Effector memory CD4-positive, alpha-beta T cell (primary cell): ENCODE measurements at places on chromosomes 1 and 21.
A peak's percentile ranks its signal among the peaks of the same experiment; 100 is the strongest.

DNA sequence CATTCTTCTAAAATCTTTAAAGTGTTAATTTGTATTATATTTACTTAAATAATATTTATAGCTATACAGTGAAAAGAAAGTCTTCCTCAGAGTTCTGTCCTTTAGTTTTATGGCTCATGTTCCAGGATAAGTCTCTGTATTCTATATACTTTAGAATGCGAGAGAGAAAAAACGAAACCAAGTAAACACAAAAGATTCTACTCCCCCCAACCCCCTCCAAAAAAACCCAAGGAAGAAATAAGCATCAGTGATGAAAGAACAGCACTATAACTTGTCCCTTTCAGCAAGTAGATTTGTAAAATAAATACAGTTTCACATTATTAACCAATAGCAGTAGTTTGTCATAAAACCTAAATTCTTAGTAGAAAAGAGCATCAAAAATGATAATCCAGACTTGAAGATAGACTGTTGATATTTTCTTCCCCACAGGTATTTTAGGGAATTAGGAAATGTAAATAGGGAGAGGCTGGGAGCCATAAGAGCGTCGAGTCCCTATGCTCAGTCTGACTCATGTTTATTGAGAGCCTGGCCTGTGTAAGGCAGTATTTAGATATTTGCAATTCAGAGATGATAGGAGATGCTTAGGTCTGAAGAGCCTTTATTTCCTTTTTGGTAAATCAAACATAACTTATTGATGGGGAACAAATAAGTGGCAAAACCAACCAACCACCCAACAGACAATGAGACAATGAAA lies 35.5 kb downstream of the CDC14A start:
- H3K4me3 ChIP-seq = peak overlapping the region; percentile 33
- no peak for DNase-seq
- peaks cover 42% of the 10 kb centered on the region for H3K4me1 ChIP-seq
- H3K27ac ChIP-seq = peak overlapping the region; percentile 66

DNA sequence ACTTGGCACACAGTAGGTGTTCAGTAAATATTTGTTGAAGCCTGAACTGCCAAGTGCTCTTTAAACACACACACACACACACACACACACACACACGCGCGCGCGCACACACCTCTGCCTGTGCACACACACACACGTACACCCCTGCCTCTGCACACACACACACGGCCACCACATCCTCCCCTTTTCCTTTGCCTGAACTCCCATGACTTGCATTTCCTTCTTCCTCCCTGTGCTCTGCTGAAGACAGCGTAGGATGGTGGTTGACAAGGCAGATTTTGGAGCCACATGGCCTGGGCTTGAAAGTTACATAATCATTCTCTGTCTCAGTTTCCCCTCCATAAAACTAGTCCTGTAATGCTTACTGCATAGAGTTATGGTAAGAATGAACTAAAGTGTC lies 712.3 kb downstream of the PTPRU start:
- no peaks in the 10 kb centered on the region for H3K4me1 ChIP-seq
- no peak for DNase-seq
- no peak overlapping the region for H3K4me3 ChIP-seq

- no peaks in the 10 kb centered on the region for H3K4me1 ChIP-seq
- no peak overlapping the region for H3K27ac ChIP-seq
- DNase-seq = no peak
- no peaks in the 10 kb centered on the region for H3K27me3 ChIP-seq
- no peaks in the 10 kb centered on the region for H3K36me3 ChIP-seq
- no peak overlapping the region for H3K4me3 ChIP-seq
These were observed 364.1 kb downstream of the HHAT start for GRCh38 chr1:210692796-210693195.

GRCh38 chr21:16550917-16551741 lies 821.3 kb downstream of the USP25 start:
- H3K4me3 ChIP-seq = no peak overlapping the region
- H3K27ac ChIP-seq = no peak overlapping the region
- DNase-seq = no peak
- no peaks in the 10 kb centered on the region for H3K27me3 ChIP-seq
- H3K36me3 ChIP-seq = no peaks in the 10 kb centered on the region

DNA sequence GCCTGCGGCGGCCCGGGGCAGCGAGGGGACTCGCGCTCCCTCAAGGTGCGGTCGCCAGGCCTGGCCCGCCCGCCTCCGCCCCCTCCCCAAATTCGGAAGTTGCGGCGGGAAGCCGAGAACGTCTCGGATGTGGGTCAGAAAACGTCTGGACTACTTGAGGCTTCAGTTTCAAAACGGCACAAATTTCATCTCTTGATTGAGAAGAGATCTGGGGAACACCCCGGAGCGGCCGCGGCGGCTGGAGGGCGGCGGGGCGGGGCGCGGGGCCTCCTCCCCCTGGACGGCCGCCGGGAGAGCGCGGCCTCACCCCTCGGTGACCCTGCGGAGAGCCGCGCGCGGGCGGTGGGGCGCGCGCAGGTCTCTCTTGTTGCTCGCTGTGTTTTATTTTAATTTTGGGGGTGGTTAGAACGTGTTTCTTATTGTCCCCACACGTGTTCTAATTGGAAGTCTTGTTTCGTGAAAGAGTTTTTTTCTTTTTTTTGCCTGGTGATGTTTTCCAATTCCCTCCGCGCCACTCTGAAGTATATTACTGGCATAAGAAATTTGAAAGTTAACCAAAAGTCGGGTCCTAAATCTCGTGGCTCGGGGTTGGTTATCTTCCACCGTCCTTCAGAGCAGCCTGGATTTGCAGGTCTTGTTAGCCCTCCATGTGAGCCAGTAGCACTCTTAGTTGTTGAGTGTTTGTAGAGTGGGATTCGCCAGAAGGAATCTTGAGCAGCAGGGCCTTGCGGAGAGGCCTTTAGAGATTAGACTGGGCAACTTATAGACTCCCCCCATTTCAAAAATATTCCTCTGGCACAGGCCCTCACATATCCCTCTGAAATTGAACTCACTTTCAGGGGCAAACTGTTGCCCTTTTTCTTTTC lies 749 bp downstream of the PCBP3 start:
- H3K27me3 ChIP-seq = peaks cover 2% of the 10 kb centered on the region
- H3K36me3 ChIP-seq = no peaks in the 10 kb centered on the region
- H3K27ac ChIP-seq = no peak overlapping the region
- H3K4me1 ChIP-seq = peaks cover 6% of the 10 kb centered on the region

DNA sequence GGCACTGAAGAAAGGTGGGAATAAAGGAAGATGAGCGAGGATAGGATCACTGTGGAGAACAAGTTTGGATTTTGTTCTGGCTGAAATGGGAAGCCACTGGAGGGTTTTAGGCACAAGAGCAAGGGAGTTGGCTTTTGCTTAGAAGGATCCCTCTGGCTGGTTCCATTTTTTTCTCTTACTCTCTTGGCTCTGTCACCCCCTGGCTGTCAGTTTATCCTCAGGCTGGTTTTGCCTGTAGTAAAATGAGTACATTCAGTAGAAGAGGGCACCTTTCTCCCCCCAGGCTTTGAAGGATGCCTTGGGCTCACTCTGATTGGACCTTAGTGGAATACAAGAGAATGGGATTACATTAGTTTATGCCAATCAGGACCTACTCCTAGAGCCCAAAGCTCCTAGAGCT lies 17.1 kb downstream of the CACHD1 start:
- H3K4me3 ChIP-seq = no peak overlapping the region
- no peak for DNase-seq
- H3K4me1 ChIP-seq = no peaks in the 10 kb centered on the region
- H3K36me3 ChIP-seq = no peaks in the 10 kb centered on the region

- DNase-seq = no peak
- peaks cover 4% of the 10 kb centered on the region for H3K27me3 ChIP-seq
- no peaks in the 10 kb centered on the region for H3K36me3 ChIP-seq
- H3K4me1 ChIP-seq = no peaks in the 10 kb centered on the region
These were observed 68.5 kb upstream of the GADD45A start for GRCh38 chr1:67616394-67616985.

GRCh38 chr1:15756143-15757015 lies 2.2 kb upstream of the FBLIM1 start:
- no peak for DNase-seq
- H3K27ac ChIP-seq = no peak overlapping the region
- H3K4me3 ChIP-seq = no peak overlapping the region
- no peaks in the 10 kb centered on the region for H3K36me3 ChIP-seq
- H3K4me1 ChIP-seq = peaks cover 14% of the 10 kb centered on the region

- H3K4me3 ChIP-seq = no peak overlapping the region
- no peak for DNase-seq
- no peaks in the 10 kb centered on the region for H3K36me3 ChIP-seq
- H3K4me1 ChIP-seq = no peaks in the 10 kb centered on the region
- H3K27ac ChIP-seq = no peak overlapping the region
These were observed 46.4 kb upstream of the SOD1 start for GRCh38 chr21:31612894-31613785.

DNA sequence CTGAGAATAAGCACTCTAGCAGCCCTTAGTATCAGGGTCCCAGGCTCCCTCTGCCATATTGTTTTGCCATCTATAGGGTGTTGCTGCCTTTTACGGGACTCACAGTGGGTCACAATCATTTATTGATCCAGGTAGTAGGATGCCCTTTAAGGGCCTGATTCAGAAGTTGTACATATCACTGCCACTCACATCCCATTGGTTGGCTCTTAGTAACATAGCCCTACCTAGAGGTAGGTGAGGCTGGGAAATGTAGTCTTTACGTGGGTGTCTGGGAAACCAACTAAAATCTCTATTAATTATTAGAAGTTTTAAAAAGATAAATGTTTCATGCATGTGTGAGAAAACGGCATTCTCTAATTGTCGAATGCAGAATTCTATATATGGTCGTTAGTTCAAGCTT lies 78.8 kb upstream of the ATP5PO start:
- no peak overlapping the region for H3K27ac ChIP-seq
- no peaks in the 10 kb centered on the region for H3K27me3 ChIP-seq
- no peak for DNase-seq
- no peak overlapping the region for H3K4me3 ChIP-seq
- no peaks in the 10 kb centered on the region for H3K36me3 ChIP-seq

DNA sequence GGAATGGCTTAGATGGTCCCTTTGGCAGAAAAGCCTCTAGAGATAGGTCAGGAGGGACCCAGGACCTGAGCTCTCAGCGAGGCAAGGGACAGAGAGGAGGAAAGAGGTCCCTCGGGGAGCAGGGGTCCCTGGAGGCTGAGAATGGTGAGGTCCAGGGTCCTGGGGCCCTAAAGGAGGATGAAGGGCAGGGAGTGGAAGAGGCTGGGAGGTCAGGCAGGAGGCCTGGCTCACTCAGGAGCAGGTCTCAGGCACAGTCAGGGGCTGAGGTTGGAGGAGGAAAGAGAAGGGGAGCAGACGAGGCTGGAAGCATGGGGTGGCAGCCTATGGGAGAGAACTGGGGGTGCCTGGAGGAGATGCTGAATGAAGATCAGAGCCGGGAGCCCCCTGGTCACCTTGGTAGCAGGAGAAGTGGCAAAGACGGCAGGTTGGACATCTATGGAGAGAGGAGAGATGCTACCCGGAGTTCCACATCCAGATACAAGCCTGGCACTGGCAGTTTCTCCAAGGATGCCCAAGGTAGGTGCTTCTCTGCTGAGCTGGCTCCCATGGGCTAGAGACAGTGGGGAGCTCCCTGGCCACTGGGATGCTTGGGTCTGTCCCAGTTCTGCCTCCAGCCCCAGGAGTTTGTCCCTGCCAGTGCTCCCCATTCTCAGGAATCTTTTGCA lies 22.6 kb downstream of the IGFN1 start:
- H3K27ac ChIP-seq = no peak overlapping the region
- no peaks in the 10 kb centered on the region for H3K4me1 ChIP-seq

DNA sequence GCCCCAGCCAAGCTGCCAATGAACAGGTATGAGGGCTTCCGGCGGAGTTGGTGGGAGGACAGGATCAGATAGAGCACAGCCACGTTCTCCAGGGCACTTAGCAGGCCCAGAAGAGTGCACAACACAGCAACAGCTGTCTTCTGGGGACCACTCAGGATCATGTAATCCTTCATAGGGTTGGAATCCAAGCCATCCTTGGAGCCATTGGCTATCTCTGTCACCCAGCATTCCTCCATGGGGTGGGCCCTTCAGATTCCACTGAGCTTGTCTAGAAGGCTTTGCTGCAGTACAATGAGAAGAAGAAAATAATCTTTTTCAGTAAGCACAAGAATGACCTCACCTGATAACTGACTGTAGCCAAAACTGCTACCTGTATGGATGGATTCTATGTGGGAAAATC lies 7.3 kb upstream of the FUCA1 start:
- H3K4me1 ChIP-seq = no peaks in the 10 kb centered on the region
- no peak for DNase-seq
- H3K27ac ChIP-seq = no peak overlapping the region
- H3K27me3 ChIP-seq = no peaks in the 10 kb centered on the region

DNA sequence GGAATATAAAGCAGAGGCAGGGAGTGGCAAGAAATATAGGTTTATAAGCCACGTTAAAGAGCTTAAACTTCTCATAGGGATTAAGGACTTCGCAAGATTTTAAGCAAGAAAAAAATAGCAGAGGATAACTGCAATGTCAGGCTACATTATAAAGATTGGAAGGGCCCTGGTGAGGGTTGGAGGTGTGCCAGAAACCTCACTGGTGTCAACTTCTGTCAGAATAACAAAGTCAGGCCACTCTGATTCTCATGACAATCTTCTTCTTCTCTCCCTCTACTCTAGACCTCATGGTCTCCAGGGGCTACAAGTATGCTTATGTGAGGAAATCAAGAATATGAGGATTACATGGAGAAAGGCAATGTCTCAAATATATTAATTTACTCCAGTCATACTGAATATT lies 32.6 kb upstream of the FMO2 start:
- no peaks in the 10 kb centered on the region for H3K36me3 ChIP-seq
- H3K27ac ChIP-seq = no peak overlapping the region
- H3K4me1 ChIP-seq = no peaks in the 10 kb centered on the region
- H3K27me3 ChIP-seq = no peaks in the 10 kb centered on the region
- H3K4me3 ChIP-seq = no peak overlapping the region
- no peak for DNase-seq

DNA sequence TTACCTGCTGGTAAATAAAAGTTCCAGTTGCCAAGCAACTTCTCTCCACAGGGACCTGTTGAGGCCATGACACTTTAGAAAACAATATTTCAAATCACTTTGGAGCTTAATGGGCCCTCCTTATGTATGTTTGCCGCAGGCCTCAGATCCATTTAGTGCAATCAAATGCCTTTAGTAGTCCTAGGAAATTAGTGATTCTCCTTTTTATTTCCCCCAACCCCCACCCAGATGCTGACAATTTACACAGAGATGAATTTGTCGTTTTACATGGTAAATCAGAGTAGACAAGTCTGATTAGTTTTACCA lies 83.6 kb downstream of the CLIC4 start:
- DNase-seq = no peak
- no peaks in the 10 kb centered on the region for H3K4me1 ChIP-seq
- no peak overlapping the region for H3K27ac ChIP-seq
- H3K36me3 ChIP-seq = no peaks in the 10 kb centered on the region
- H3K4me3 ChIP-seq = no peak overlapping the region
